ENCODE measurements at places on chromosomes 12 and 14. TPM values are rescaled to one million over a fixed set of nuclear protein-coding genes. Genes with fewer than 3 reads are reported as not detected.

DNA sequence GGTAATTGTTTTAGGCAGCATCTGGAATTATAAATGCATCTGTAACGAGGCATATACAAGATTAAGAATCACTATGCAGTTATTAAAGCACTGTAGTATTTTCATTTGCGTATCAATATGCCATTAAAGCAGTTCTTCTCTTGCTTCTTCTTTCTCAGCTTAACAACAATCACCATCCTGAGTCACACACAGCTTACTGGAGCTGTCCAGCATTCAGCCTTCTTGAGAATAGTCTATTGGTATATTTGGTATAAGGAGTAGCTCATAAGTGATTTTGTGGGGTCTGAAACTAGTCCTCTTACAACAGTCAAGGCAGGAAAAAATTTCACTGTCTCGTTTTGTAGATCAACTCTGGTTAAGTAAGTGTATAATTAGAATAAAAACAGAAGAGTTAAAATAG lies 523.0 kb upstream of the FOXG1 start:
- H3K27ac ChIP-seq: no peak overlapping the region
- no peaks in the 10 kb centered on the region for H3K27me3 ChIP-seq
- no peak for DNase-seq
- no peak overlapping the region for H3K4me3 ChIP-seq
- no peaks in the 10 kb centered on the region for H3K4me1 ChIP-seq
- H3K36me3 ChIP-seq: no peaks in the 10 kb centered on the region

The GCH1 gene
- total RNA-seq: 19.1 TPM

DNA sequence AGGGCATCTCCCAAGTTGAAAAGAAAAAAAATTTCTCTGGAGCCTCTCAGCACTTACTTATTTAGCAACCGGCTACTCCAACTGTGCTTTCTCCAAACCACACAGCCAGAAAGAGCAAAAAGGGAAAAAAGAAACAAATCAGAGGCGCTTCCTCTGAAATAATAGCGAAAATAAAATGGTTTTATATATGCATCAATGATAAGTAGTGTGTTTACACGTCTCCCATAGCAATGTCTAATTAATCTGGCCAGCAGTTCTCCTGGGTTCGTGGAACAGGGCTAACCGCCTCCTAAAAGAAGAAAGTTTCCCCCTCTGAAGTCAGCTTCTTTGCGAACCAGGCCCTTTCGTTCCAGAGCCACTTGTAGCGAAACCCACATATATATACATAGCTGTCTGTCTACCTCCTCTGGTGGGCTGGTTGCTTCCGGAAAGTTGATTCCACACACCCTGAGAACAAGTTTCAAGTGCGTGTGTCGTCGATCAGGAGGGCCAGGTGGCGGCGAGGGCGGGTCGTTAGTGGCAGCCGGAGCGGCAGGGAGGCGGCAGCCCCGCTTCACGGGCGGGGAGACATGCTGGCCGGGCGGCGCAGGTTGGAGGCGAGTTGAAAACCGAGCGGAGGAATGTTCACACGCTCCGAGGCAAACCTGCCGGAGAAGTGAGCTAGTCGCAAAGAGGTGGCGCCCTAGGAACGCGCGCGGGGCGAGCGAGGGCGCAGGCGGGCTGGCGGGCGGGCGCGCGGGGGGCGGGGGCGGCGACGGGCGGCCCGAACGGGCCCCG lies 2.7 kb downstream of the PTHLH start:
- peaks cover 98% of the 10 kb centered on the region for H3K27me3 ChIP-seq
- peak; percentile 94 for DNase-seq
- no peaks in the 10 kb centered on the region for H3K36me3 ChIP-seq
- no peaks in the 10 kb centered on the region for H3K4me1 ChIP-seq

GRCh38 chr14:21047378-21047781 lies 5.2 kb downstream of the RNASE7 start:
- no peaks in the 10 kb centered on the region for H3K4me1 ChIP-seq
- no peak overlapping the region for H3K4me3 ChIP-seq
- H3K27me3 ChIP-seq: peaks cover 8% of the 10 kb centered on the region
- H3K27ac ChIP-seq: no peak overlapping the region

GRCh38 chr14:69643430-69644200 lies 32.2 kb downstream of the SUSD6 start:
- peaks cover 5% of the 10 kb centered on the region for H3K4me1 ChIP-seq
- H3K4me3 ChIP-seq: no peak overlapping the region
- no peak for DNase-seq
- no peak overlapping the region for H3K27ac ChIP-seq
- no peaks in the 10 kb centered on the region for H3K27me3 ChIP-seq

DNA sequence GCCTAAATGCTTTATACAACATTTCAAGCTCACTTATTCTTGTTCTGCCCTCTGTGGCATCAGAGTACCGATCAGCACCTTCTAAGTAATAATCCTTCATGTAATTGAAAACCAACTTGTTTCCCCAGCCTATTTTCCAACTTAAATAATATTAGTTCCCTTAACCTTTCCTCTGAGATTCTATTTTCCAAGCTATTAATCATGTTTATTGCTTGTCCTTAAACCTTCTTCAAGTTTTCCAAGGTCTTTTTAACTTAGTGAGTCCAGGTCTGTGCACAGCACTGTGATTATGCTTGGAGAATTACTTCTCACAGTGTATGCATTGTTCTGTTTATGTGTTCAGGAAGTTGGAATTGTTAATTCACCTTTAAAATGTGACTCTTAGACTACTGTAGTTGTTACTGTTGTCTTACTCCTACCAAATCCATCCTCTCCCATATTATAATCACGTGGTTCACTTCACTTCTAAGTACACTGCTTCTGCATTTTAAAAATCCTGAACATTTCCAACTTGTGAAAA lies 1039.3 kb upstream of the FOXG1 start:
- no peaks in the 10 kb centered on the region for H3K27me3 ChIP-seq
- H3K27ac ChIP-seq: no peak overlapping the region
- H3K36me3 ChIP-seq: no peaks in the 10 kb centered on the region
- no peak for DNase-seq

- H3K4me3 ChIP-seq: no peak overlapping the region
- no peaks in the 10 kb centered on the region for H3K4me1 ChIP-seq
- no peaks in the 10 kb centered on the region for H3K27me3 ChIP-seq
- H3K36me3 ChIP-seq: no peaks in the 10 kb centered on the region
These were observed 811.5 kb upstream of the SEL1L start for GRCh38 chr14:82345184-82345583.

Data from endodermal cell (in vitro differentiated cells).